NCI-H82 (cell line): ENCODE measurements at places on chromosomes 4 and X.

GRCh38 chr4:184845367-184846021, 19.7 kb upstream of the ACSL1 start:
- DNase-seq: no peak

DNA sequence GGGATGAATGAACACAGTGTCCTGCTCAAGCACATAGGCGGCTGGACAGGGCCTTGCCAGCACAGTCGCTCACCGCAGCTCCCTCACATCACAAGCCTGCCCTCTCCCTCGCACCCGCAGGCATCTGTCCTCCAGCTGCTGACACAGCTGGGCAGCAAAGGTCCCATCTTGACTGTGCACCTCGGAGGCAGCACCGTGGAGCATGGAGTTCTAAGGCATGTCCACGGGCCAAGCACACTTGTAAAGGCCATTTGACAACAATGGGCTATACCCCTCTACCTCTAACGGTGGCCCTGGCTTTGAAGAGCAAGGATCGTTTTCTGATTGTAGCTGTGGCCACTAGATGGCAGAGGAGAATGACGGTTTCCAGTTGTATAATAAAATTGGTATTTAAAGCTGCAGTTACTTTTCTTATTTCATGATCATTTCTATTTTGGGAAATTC, 53.8 kb downstream of the APLN start:
- DNase-seq: peak; percentile 52

DNA sequence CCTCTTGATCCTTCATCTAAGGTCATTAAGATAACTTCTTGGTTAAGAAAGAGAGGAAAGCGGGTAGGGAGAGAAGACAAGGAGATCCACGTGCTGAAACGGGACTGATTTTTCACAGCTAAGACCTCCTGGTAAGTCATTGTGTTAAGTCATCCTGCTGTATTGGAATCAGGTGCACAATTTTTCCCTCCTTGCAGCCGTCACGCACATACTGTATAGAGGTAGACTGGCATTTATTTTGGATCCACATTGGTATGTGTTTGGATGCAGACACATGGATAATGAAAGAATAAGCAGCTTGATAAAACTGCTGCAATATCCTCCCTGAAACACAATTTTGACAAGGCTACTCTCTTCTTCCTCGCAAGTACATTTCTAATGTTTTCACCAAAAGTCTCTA, 60.1 kb upstream of the NAP1L5 start:
- DNase-seq: no peak

DNA sequence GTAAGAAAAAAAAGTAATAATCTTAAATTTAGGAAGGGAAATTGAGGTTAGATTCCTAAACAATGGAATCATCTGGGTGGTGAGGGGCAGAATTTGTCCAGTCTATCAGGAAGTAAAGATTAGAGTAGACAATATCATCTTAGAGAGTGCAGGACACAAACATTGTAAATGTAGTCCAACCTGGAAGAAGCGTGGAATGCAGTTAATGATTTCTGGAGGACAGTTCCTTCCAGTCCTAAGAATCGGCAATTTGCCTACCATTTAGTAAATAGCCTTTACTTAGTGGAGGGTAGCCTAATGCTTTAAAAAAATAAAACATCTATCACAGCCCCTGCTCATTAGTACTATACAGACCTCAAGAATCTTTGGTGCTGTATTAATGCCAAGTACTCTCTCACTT, 147.5 kb upstream of the TTC29 start:
- no peak for DNase-seq

DNA sequence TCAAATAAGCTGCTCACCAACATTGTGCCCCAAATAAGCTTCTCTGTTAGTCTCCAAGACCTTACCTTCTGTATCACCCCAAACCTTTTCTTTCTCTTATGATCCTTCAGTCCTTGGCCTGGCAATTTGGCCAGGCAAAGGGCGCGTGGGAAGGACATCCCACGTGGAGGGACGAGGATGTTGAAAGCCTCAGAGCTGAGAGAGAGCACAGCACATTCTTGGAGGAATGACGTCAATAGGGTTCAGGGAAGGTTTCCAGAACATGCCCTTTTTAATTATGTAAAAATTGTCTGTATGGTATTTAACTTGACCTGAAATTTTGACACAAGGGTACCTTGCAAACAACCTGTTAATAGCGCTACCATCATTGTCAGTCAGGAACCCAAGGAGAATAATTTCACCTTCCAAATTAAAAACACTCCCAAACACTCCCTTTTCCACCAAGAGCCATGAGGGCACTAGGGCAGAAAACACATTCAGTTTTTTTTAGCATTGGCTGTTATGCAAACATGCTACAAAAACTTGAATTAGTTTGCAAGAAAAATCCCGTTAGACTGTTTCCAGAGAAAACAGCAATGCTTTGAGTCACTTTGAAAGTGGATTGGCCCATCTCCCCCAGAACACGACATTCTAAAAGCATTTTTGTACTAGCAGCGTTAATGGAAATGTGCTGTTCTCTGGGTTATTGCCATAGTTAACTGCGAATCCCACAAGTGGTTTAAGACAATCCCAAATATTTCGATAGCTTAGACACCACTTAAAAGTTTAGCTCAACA, 183.2 kb upstream of the PUDP start:
- DNase-seq: no peak

GRCh38 chr4:104596189-104596588, 101.5 kb upstream of the CXXC4 start:
- DNase-seq: no peak
